T-helper 17 cell (primary cell): ENCODE measurements at places on chromosomes 4 and X. TPM values are rescaled to one million over a fixed set of nuclear protein-coding genes. Genes with fewer than 3 reads are reported as not detected.

DNA sequence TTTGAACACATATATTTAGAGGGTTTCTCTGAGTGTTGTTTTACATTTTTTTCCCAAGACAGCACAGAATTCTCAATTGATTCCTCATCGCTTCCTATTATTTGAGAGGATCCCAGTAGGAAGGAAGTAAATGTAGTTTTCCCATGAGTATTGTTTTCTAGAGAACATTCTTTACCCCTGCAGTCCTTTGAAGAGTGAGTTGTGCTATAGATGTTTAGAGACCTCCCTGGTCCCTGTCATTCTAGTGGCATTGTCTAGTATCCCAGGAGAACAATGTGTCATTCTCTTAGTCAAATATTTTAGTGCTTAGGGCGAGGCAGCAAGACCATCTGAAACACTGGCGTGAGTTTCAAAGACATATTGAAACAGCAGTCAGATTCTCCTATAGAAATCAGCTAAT is 32.5 kb downstream of the SORBS2 start:
- DNase-seq: no peak

DNA sequence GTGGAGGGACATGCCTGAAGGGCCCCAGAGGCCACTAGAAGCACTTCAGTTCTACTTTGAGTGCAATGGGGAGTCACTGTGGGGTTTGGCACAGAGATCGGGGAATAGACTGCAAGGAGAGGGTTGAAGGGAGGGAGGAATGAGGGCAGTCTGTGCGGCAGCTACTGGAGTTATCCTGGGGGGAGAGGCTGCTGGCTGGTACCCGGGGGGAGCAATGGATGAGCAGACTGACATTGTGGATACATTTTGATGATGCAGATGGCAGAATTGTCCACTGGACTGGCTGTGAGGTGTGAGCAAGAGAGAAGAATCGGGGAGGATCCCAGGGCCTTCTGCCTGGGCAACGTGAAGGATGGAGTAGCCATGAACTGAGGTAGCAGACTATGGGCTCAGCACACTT is 2.8 kb upstream of the MAMLD1 start:
- no peak for DNase-seq

The NLGN4X gene
- total RNA-seq: not detected

DNA sequence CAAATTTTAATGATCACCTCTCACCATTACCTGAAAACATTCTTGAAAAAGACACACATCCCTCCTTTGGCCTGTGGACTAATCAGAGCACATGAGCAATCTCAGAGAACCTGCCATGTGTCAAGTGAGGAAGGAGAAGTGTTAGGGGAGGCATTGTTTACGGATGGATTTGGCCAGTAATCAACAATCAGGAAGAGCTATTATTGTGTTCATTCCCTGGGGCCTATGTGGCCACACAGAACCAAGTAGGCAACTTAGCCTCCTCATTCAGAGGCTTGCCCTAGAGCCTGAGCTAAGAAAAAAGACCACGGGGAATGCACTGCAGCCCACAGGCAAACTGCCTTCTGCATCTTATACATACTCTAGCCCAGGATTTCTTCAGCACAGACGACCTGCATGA is 40.6 kb upstream of the DOCK11 start:
- no peak for DNase-seq

- no peak for DNase-seq
Measured at GRCh38 chr4:42398171-42398870, 1.0 kb downstream of the SHISA3 start.

The MYL5 gene
- total RNA-seq: 20.3 TPM
